ENCODE measurements at places on chromosomes 5 and 9. TPM values are rescaled to one million over a fixed set of nuclear protein-coding genes. Genes with fewer than 3 reads are reported as not detected.

DNA sequence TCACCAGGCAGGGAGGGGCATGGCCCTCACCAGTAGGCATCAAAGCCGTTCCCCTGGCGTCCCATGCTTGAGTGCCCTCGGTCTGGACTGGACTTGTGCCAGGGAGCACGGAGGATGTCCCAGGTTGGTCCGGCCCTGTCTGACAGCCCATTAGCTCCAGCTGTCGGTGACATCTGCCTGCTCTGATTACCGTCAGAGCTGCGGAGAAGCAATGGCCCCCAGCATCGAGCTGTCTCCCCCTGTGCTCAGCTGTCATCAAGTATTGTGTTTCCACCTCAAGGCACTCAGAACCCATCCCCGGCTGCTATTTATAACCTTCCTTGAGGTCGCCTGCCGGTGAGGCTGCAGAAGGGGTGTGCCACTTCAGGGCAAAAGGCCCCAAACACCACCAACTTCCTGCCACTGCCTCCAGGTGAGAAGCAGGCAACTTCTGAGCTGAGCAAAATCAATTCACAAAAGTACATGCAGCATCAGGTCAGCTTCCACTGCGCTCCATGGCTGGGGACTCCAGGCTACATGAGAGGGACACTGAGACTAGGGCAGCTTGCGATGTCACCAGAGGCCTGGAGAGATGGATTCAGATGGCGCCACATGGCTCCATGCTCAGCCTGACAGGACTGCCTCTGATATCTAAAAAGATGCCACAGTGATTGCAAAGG lies 142.7 kb downstream of the C5orf15 start:
- peak; percentile 73 for DNase-seq

- no peak for DNase-seq
These were observed 194.3 kb downstream of the ARHGEF28 start for GRCh38 chr5:73820326-73820725.

DNA sequence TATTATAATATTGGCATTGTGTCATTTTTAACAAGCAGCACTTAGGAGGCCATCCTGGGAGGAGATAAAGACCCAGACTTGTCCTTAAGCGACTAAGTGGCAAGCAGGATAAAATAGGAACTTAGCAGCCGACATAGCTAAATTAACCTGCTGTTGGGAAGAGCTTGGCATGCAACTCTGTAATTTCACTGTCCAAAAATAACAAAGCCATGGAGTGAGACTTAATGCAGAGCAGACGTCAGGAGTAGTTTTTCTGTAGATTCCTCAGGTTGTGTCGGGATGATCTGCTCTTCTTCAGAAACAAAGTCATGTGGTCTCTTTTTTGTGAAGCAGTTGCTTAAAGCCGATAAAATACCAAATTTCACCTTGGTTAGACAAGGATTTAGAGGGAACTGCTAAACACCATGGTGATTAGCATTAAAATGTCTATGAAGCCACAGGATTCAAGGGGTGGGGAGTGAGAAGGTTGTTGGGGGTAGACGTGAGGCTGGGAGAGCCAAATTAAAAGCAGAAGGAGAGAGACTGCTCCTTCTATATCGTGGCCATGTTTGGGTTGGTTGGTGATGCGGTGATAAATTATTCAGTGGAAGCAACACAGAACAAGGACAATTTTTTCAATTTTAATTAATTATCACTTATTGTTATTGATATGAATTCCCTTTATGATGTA lies 303.0 kb downstream of the CSNK1G3 start:
- peak; percentile 15 for DNase-seq

DNA sequence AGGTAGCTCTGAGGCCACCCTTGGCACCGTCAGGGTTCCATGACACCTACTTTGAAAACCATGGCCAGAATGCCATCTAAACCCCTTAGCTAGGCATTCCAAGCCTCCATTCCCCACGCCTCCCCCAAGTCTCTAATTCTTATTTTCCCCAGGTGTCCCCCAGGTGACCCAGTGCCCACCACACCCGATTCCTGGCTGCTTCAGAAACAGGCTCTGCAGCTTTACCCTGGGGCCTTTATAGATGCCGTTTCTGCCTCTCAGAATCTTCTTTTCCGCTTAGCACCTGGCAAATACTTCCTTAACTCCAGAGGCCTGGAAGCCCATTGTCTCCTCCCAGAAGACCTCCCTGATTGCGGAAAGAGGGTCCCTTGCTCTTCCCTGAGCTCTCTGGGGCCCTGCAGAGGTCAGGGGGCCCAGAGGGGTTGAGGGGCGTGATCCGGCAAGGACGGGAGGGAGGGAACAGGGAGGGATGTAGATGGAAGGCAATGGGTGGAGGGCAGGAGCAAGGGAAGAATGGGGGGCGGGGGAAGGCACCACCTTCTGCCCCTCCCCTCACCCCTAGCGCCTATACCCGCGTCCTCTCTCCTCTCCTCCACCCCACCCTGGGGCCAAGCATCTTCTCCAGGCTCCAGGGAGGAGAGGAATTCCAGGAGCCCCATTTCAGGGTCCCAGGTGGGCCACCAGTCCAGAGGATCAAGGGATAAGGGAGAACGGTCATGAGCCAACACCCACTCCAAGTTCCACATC lies 12.0 kb upstream of the WDR38 start:
- no peak for DNase-seq

- DNase-seq: no peak
These were observed 35.8 kb downstream of the FGF1 start for GRCh38 chr5:142650060-142650459.

- peak; percentile 68 for DNase-seq
These were observed 157.4 kb downstream of the RMI1 start for GRCh38 chr9:84137968-84138367.

Gene RANBP17
- 16.8 TPM for total RNA-seq

Gene OBP2B
- total RNA-seq: not detected

DNA sequence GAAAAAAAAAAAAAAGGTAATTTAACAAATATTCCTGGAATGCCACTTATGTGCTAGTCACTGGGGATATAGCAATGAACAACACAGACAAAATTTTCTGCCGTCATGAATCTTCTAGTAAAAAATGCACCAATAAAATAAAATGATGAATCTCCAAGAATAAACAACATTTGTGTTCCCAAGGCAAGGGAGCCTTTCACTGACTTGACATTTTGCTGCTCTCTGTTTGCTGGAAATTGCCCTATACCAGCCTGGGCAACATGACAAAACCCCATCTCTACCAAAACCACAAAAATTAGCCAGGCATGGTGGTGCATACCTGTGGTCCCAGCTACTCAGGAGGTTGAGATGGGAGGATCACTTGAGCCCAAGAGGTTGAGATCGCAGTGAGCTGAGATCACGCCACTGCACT lies 64.5 kb upstream of the ERBIN start:
- DNase-seq: no peak

Gene LRRC19
- not detected for total RNA-seq

- DNase-seq: no peak
These were observed 93.0 kb downstream of the SUSD1 start for GRCh38 chr9:112081918-112082729.

DNA sequence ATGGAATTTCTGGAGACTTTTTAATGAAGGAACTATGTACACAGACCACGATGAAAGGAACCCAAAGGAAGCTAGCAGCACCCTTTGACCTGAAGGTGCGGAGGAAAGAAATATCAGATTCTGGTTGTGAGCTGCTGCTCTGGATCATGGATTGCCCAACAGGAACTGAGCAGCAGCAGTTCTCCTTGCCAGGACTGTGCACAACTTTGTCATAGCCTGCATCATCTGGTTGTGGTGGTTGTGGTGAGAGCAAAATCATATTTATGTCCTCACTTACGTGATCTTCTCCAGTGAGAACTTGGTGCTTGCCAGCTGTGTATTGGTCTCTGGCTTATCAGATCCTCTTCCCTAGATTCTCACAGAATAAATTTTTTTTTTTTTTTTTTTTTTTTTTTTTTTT lies 70.7 kb upstream of the LPAR1 start:
- DNase-seq: no peak

DNA sequence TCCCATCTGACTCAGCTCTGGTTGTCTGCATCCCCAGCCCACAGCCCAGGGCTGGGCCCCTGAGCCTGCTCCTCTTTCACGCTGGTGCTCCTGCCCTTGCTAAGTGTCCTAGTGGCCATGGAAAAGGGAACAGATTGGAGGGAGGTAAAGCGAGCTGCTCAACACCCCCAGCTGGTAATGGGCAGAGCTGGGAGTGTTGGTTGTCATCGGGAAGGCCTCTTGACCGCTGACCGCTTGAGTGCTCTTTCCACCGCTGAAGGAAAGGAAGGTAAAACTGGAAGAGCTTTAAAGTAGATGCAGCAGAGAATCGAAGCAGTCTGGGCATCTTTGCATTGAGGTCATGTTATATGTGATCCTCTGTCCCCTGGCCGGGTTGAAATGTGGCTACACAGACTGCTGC lies 60.2 kb downstream of the CRB2 start:
- no peak for DNase-seq

DNA sequence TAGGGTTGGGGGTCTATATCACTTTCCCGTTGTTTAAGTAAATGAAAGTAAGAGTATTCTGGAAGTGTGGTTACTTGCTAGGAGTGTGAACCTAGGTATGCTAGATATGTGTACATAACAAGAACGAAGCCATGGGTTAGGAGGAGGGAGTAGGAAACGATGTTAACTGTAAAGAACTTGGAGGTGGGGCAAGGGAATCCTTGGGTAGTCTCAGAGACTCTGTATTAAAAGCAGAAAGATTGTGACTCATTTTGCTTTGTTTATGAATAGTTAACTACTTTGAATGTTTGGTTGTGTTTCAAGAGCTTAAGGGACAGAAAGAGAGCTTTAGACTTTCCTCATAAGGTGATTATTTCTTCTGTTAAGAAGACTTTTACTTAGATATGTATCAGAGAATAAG lies 59.9 kb downstream of the TMEM252 start:
- DNase-seq: no peak

Gene LCN1
- not detected for total RNA-seq

- peak; percentile 85 for DNase-seq
These were observed 260.7 kb downstream of the NR3C1 start for GRCh38 chr5:143142596-143143435.
